Ovary (tissue), 10 donors: ENCODE measurements at places on chromosomes 16 and 17. TPM values are rescaled to one million over a fixed set of nuclear protein-coding genes. Genes with fewer than 3 reads are reported as not detected.

The CDH8 gene
- 1.5 TPM for total RNA-seq

- no peak overlapping the region for H3K27ac ChIP-seq
- H3K36me3 ChIP-seq, result no peaks in the 10 kb centered on the region
- H3K27me3 ChIP-seq, result no peaks in the 10 kb centered on the region
- DNase-seq, result no peak
- H3K4me1 ChIP-seq, result no peaks in the 10 kb centered on the region
- no peak overlapping the region for H3K4me3 ChIP-seq
These were observed 460.8 kb upstream of the TOM1L1 start for GRCh38 chr17:54439816-54440215.

GRCh38 chr16:86512860-86513470 lies 2.6 kb downstream of the FOXF1 start:
- no peak overlapping the region for H3K27ac ChIP-seq
- peaks cover 12% of the 10 kb centered on the region for H3K27me3 ChIP-seq
- peaks cover 12% of the 10 kb centered on the region for H3K4me1 ChIP-seq

The CUEDC1 gene
- total RNA-seq, result 25.6 TPM
